Activated T-cell treated with anti-CD3 and anti-CD28 coated beads for 1 hour (primary cell): ENCODE measurements at places on chromosomes 12 and 14.

DNA sequence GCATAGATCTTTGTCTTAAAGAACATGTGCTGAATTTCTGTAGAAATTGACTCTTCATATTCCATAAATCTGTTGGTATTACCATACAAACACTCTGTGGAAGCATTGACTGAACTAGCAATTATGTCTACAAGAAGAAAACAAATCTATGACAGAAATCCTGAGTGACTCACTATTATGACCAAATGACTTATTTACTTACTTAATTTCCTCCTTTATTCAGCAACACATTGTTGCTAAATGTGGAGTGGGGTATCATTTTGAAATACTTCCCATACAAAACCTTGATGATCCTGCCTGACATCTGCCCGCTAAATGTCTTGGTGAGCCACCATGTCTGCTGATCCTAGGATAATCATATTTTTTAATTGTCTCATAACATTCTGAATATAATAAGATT, 99.1 kb upstream of the SLCO1C1 start:
- DNase-seq: no peak

GRCh38 chr12:73414926-73415325, 1122.7 kb upstream of the ATXN7L3B start:
- DNase-seq: no peak

GRCh38 chr12:89663577-89664357, 44.9 kb downstream of the ATP2B1 start:
- DNase-seq: no peak

DNA sequence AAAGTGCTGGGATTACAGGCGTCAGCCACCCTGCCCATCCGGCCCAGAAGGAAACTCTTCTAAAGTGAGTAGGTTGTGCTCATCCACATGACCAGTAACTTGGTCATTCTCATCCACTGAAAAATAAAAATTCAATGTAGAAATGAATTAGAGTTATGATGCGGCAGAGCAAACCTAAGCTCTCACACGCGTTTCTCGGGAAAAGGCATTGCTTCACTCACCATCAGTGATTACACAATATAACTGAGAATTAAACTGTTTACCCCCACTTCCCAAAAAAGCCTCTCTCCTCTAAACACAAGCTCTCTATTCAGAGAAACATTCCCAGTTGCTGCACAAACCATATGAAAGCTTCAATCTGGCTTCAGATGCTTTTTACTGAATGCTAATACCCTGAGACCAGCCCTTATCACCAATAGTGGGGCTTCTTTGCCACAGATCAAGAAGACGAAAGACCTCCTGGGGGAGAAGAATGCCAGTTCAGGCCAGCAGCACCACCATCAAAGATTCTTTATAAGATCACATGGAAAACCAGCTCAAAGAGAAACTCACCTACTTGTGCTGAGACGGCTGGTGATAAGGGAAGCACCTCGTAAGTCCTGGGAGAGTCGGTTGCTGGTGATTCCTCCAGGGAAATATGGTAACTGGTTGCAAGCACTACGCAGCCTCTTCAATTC, 121.5 kb upstream of the SFSWAP start:
- no peak for DNase-seq
